HS-5 (cell line): ENCODE measurements at places on chromosomes 4 and X.
A peak's percentile ranks its signal among the peaks of the same experiment; 100 is the strongest.

- no peak for DNase-seq
Measured at GRCh38 chr4:111879539-111879938, 265.7 kb upstream of the FAM241A start.

DNA sequence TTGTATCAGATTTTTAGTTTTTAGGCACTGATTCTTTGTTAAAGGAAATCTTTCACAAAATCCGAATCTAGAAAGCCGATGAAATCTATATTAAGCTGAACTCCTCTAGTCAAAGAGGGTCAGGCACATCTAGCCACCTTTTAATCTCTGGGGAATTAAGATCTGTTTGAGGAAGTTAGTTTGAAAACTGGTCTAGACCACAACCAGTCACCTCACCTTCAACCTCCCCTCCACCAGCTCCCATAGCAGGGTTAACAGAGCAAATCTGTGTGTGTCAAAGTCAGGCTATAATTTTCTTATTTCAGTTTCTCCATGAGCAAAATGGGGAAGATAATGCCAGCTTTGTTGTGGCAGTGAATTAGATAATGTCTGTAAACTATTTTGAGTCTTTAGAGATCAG is 110.0 kb upstream of the IGFBP7 start:
- no peak for DNase-seq

DNA sequence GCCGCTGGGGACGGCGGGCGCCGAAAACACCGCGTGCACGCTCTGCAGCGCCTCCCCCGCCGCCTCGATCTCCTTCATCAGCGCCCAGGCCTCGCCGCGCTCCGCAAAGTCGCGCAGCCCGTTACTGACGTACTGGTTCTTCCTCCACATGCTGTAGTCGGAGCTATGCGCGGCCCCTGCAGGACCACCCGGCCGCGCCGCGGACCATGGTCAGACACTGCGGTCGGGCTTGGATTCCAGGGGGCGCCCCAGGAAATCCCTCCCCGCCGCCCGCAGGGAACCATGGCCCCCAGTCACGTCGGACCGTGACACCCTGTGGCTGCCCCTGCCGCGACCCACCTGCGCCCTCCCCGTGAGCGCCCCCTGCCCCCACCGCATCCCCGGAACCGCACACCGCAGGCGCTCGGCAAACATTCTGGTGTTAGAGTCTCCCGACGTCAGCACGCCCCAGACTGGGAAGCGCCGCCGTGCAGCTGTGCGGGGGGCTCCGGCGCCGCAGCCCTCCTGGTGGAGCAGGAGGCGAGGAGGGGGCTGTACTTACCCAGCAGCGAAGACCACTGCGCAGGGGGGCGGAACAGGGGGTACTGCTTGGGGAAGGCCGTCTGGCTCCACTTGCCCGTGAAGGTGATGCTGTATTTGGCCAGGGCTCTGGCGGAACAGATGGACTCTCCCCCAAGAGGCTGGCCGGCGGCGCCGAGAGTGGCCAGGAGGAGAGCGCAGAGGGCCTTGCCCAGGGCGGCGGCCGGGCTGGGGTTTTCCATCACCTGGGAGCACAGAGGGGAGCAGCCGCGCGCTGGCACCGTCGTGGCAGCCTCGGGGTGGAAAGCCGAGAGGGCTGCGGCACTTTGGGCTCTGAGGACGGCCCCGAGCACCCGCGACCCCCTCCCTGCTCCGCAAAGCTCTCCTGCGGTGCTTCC is 814 bp downstream of the SPON2 start:
- no peak for DNase-seq

DNA sequence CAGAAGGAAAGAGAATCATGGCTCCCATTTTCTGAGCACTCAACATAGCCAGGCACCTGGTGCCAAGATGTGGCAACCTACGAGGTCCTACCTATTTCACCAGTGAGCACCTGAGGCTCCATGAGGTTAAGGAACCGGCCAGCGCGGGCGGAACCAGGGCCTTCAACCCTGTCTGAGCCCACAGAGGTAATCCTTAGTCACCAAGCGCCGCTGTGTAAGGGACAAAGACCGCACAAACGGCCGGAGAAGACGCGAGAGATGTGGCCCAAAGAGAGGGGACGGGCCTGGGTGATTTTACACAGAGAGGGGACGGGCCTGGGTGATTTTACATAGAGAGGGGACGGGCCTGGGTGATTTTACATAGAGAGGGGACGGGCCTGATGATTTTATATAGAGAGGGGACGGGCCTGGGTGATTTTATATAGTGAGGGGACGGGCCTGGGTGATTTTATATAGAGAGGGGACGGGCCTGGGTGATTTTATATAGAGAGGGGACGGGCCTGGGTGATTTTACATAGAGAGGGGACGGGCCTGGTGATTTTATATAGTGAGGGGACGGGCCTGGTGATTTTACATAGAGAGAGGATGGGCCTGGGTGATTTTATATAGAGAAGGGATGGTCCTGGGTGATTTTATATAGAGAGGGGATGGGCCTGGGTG is 114.2 kb downstream of the SMIM20 start:
- DNase-seq = no peak

DNA sequence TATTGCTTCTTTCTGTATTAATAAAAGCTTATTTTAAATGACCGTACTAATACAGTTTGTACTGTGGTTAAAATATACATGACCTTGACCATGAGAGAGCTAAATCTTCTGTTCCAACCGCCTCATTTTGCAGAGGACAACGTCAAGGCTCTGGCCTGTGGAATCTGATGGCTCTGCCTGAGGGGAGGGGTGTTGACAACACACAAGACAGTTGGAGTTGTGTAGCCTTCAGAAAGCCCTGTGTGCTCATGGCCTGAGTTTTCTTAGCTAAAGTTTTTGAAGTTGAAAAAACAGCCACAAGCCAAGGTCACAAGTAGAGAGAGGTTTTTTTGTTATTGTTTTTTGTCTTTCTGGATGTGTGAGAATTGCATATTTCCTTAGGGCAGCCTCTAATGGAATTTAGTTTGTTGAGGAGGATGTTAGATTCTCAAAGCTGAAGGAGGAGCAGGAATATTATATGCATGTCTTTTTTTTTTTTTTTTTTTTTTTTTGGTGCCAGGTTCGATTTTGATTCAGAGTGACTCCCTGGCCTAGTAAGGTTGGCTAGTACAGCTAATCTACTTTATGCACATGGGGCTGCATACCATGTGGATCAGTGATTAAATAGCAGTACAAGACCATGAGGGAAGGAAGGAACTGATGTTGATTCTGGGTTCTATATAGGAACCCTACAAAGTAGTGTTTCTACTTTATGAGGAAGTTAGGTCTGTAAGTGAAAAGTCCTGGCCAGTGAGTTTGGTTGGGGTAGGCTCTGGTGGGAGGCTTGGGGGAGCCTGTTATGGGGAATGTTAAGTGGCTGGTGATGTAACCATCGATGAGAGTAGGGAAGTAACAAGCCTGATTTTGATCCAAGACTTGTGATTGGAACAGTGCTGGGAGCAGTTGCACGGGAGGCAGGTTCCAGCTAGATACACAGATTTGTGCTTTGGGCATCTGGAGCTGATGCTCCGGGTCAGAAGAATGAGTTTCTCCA is 20.3 kb downstream of the SMS start:
- no peak for DNase-seq

DNA sequence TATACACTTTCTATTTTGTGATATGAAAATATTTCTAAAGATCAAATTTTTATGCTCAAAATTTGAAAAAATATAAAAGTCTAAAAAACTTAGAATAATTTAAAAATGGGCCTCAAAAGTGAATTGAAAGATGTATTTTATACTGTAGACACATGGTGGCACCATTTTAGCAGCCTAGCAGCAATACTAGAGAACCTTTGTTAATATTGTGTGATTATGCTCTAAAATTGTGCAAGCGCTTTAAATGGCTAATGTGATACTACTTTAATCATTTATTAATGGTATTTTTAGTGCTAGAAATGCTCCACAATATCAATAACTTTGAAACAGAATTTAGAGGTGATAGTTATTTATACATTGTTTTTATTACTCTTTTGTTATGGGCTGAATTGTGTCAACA is 3.7 kb upstream of the GUF1 start:
- no peak for DNase-seq

DNA sequence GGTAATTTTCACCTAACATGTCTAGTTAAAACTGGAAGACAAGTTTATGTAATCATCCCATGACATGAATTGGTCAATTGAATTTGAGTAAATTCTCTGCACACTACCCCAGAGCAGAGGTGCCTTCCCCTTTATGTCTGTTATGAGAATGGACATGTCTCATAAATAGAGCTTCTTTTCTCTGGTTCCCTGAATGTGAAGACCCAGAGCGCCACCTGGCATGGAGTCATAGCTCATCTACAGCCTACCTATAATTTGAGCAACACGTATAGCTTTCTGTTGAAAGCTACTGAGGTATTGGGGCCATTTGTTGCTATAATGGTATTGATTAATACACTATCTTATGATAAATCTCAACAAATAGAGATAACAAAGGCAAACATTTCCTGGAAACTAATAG is 626.5 kb upstream of the GALNTL6 start:
- DNase-seq = no peak

DNA sequence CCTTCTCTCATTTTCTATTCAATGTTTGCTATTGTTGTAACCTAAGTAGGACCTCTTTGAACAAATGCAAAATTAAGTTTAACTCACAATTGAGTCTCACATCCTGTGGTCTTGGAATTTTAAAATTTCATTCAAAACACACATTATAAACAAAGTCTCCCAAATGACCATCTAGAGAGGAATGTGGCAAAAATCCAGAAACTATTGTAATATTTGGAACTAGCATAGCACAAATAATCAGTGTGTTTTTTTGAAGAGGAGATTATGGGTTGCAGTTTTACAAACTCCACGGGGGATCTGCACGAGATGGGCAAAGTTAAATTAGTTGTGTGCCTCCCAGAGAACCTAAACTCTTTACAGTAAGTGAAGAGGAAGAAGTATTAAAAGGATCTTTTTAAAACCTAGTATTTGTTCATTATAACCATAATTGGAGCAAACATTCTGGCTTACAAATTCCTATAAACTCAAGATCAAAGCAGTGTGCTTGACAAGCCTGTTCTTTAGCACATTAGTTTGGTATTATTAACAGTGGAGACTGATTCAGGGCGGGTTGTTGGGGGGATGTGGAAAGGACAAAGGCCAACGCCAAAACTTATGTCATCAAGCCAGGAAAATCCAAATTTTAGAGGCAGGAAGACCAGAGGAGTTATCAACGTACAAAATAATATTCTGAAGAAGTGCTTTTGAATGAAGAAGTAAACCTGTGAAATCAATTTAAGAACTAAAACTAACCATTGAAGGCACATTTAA is 22.4 kb upstream of the RBPJ start:
- peak; percentile 56 for DNase-seq

DNA sequence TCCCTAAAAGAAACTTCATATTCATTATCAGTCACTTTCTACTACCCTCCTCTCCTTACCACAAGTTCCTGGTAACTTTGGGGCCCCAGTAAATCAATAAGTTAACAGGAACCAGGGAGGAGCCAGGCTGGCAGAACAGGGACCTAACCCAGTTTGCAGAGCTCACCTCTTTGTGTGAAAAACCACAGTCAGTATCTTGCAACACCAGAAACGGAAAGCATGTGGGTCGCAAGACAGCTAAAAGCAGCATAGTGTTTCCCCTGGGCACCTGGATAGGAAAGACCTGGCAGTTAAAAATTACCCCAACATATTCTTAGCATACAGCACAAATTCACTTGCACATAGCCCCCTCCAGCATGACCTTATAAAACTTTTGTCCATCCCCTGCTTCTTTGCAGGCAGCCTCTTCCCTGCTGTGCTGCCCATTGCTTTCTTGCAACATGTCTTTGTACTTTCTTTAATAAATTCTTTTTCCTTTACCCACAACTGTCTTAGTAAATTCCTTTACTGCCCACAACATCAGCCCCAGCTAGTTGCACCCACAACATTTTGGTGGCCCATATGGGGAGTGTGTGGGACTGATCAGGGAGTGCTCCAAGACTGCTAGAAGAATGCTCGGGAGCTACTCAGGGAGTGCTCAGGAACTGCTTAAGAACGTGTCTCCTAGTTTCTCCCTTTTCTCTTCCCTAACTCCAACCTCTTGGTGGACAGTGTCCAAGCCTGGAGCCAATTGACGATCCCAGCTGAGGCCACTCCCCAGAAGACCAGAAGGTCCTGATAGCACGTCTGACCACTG is 83.4 kb downstream of the MSN start:
- no peak for DNase-seq
